ENCODE measurements at places on chromosomes 12 and 14.

- no peak for DNase-seq
Measured at GRCh38 chr12:53097564-53098353, at the start of gene IGFBP6. IGFBP6 (plus strand) TSS chr12:53097667; CDS start chr12:53097718, 51 bp downstream.

- DNase-seq: no peak
Measured at GRCh38 chr14:34785223-34786006, 71.0 kb upstream of the CFL2 start.

- DNase-seq: no peak
Measured at GRCh38 chr14:102375119-102375518, 12.4 kb downstream of the TECPR2 start.

GRCh38 chr14:103883263-103883523, 35.8 kb upstream of the PPP1R13B start:
- DNase-seq: no peak

GRCh38 chr12:117485984-117486839, 124.8 kb upstream of the NOS1 start:
- DNase-seq: no peak

DNA sequence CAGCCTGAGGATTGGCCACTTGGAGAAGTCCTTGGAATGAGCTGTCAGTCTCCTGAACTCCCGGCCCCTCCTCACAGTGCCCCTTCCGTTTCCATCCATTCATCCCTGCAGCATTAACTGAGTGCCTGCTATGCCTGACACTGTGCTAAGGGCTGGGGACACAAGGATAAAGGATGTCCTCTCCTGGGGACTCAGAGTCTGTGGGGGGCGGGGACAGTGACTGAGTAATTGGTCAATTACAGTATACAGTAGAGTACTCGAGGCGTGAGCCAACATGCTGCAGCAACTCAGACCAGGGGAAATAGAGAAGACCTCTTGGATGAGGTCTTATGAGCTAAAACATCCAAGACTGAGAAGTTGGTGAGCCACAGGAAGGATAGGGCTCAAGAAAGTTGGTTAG, 43.4 kb upstream of the PWP1 start:
- no peak for DNase-seq

DNA sequence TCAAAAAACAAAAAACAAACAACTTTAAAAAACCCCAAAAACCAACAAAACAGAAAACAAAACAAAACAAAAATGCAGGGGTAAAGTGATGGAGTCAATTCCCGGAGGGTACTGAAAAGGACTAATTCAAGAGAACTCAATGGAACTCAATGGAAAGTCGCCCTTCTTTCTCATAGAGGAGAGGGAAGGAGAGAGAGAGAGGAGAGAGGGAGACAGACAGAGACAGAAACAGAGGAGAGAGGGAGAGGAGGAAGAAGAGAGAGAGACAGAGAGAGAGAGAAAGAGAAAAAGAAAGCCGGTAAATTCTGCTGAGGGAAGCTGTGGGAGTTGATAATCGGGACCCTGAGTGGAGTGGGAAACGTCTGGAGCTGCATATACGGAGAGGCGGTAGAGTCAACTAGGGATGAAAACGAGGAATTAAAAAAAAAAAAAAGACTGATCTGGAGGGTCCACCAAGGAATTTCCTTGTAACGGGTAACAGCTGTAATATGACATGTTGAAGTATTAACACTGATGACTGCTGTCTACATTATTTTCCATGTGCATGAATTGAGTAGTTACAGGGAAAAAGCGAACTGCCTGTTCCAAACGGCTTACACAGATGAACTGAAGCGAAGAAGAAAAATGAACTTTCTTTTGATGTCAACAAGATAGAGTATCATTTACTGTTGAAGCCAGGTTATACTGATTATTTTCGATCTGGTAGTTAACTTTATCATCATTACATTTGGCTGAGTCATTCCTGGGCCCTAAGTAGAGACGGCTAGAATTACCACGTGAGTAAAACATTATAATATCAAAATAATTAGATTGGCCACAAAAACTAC, 934 bp upstream of the ZC2HC1C start:
- no peak for DNase-seq

GRCh38 chr14:22973217-22974032, 8.9 kb downstream of the AJUBA start:
- DNase-seq: no peak

GRCh38 chr12:3155702-3156370, 78.7 kb downstream of the TSPAN9 start:
- DNase-seq: no peak

- DNase-seq: no peak
Measured at GRCh38 chr14:77053046-77053841, 24.7 kb upstream of the IRF2BPL start.

- no peak for DNase-seq
Measured at GRCh38 chr12:88383405-88383804, 196.9 kb downstream of the KITLG start.

DNA sequence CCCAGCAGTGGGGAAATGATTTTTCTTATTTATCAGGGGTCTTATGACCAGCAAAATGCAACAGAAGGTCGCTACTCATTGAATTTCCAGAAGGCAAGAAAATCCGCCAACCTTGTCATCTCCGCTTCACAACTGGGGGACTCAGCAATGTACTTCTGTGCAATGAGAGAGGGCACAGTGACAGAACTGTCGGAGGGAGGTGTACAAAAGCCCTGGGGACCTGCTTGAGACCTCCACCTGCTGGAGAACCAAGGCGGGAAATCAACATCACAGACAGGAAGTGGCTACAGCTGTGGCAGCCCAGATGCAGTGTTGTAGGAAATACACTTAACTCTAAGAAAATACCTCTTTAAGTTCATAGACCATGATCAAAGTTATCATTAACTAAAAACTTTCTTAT, 250.9 kb upstream of the OR4E1 start:
- DNase-seq: no peak

- DNase-seq: no peak
Measured at GRCh38 chr14:91286530-91286937, 42.0 kb upstream of the GPR68 start.

- DNase-seq: no peak
Measured at GRCh38 chr12:30753751-30754382, 884 bp downstream of the CAPRIN2 start.

DNA sequence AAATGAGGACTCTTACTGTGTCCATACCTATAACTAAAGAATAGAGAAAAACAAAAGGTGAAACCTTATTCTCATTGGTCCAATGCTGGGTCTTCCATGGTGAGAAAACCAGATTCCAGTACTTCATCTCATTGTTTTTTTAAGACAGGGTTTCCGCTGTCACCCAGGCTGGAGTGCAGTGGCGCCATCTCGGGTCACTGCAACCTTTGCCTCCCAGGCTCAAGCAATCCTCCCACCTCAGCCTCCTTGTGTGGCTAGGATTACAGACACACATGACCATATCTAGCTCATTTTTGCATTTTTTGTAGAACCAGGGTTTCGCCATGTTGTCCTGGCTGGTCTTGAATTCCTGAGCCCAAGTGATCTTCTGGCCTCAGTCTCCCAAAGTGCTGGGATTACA, 13.3 kb downstream of the RBM23 start:
- DNase-seq: no peak
